ENCODE measurements at places on chromosomes 6 and 20.

DNA sequence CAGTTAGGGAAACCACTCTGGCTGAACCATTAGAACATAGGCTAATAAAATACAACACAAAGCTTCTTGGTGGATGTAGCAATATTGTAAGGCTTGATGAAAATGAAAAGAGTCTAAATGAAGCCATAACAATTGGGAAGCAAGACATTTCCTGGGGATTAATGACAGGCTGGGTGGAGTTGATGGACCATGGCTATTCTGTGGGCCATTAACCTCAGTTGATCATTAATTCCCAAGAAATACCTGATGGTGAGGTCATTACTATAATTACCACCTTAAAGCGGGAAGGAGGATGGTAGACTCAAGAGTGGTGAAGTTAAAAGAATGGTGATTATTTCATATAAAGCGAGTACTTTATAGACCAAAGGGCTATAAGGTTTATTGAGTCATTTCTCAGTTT is 455.8 kb upstream of the MAP3K7 start:
- DNase-seq: no peak

GRCh38 chr6:95687839-95688238 is 110.5 kb downstream of the MANEA start:
- DNase-seq: no peak

DNA sequence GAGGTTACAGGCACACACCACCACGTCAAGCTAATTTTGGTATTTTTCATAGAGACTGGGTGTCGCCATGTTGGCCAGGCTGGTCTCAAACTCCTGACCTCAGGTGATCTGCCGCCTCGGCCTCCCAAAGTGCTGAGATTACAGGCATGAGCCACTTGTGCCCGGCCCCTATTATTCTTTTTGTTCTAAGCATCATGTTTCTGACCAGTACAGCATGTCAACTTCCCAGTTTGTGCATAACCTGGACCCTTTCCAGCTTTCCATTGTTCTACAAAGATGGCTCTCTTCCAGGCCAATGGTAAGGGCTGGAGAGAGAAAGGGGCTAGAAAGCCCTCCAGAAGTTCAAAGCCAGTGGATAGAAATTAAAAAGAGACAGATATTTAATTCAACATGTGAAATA is 91.3 kb upstream of the TNFAIP3 start:
- peak; percentile 19 for DNase-seq

GRCh38 chr6:79776076-79776475 is 144.9 kb downstream of the SH3BGRL2 start:
- DNase-seq: no peak

GRCh38 chr20:38725148-38725901 is 1.0 kb downstream of the SLC32A1 start:
- DNase-seq: no peak

DNA sequence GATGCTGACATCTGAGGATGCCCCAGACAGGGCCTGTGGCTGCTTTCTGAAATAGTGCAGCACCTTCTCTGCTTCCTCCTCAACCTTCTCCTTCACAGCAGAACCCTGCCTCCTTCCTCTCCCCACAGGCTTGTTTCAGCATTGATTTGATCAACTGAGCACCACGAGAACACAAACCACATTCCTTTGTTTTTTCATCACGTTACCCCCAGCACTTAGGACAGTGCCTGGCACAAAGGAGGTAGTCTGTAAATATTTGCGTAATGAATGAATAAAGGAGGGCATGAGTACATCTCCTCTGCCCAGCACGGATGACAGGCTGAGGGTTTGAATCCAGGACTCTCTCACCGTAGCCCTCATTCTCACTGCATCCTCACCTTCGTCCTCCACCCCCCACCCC is 21.3 kb upstream of the WFDC2 start:
- DNase-seq: no peak

GRCh38 chr6:149028767-149029405 is 282.1 kb downstream of the UST start:
- DNase-seq: peak; percentile 97

- no peak for DNase-seq
Observed at GRCh38 chr20:3800256-3800877, 4.3 kb downstream of the CDC25B start.

DNA sequence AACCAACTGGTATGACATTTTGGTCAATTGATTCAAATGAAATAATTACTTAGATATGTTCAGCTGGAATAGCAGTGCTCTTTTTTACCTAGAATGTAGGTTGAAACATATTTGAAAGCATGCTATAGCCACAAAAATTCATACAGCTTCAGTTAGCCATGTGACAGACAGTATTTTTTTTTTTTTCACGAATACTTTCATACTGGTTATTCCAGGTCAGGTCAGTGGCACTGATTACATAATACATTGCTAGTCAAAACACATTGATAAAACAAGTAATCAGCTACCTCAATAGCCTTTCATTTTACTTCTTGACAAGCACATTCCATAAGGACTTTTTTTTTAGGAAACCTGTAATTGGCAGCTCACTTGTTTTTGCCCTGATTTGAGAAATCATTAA is 222.6 kb downstream of the EYA4 start:
- DNase-seq: no peak

DNA sequence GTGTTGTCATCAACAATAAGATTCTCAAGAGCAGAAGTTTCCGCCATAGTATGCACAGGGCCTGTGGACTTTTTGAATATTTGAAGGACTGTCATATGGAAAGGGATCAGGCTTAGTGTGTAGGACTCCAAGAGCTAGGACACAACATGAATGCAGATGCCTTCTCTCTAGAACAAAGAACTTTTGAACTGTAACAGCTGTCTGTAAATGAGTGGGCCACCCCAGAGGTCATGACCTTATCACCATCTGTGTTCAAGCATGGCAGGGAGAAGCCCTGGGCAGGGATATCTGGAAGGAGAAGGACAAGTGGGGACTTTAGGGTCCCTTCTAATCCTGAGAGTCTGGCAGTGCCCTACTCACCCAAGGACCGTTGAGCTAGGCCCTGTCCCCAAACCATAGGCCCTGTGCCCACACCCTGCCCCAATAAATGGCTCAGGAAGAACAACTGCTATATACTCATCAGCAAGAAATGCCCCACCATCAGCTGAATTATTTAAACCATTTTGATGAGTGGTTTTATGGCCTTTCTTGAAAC is 70.6 kb downstream of the MTHFD1L start:
- DNase-seq: no peak

DNA sequence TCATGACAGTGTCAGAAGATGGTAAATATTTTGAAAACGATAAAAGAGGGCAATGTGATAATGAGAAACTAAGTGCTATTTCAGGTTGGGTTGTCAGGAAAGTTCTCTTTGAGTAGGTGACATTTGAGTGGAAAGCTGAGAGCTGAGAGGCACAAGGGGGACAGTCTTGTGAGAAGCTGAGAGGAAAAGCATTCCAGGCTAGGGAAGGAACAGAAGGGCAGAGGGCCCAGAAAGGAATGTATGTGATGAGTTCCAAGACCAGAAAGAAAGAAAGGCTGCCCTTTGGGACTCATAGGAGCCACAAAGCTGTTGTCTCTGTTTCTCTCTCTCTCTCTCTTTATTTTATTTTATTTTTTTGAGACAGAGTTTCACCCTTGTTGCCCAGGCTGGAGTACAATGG is 7.6 kb upstream of the RNF182 start:
- no peak for DNase-seq

GRCh38 chr20:41701588-41702348 is 83.6 kb upstream of the CHD6 start:
- peak; percentile 37 for DNase-seq

GRCh38 chr6:121800047-121800446 is 364.6 kb downstream of the GJA1 start:
- DNase-seq: no peak

DNA sequence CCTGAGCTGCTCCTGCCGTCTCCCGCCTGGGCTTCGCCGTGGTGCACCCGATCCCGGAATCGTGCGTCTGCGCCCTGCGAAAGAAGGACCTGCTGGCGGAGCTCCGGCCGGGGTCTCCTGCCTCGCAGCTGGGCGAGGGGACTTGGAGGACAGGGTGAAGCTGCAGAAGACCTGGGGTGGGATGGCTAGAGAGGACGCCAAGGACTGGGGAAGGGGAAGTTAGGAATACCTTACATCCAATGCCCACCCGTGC is 150.2 kb downstream of the PRL start:
- no peak for DNase-seq

DNA sequence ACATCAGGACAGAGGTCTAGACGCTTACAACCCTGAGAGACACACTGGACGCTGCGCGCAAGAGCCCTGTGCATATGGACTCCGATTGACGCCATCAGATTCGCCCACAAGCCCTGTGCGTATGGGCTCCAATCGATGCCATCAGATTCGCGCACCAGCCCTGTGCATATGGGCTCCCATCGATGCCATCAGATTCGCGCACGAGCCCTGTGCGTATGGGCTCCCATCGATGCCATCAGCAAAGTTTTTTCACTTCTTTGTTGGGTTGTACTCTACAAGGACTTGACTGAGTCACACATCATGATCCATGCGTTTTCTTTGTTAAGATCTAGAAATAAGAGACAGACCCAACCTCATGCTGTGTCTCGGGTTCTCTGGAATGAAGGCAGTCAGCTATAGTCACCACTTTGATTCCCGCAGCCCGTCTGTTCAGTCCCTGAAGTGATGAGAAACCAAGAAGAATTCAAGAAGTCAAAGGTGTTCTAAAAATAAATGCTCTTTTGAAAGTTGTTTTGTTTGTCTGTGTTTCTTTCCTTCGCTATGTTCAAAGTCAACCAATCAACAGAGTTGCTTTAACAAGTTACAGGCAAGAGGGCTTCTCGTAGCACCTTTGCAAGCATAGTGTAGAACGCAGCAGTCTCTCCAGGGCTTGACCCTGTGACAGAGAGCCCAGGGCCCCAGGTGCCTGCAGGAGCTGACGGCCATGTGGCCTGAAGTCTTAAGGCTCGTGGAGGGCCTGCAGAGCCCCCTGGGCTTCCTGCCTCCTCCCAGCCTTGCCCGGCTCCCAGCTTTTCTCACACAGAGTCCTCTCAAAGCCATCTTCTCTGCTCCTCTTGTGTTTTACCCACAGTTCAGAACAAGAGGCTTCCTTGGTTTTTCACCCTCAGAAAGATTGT is 7.9 kb downstream of the RPS6KA2 start:
- no peak for DNase-seq

- no peak for DNase-seq
Observed at GRCh38 chr6:16352821-16353438, 114.5 kb downstream of the GMPR start.

DNA sequence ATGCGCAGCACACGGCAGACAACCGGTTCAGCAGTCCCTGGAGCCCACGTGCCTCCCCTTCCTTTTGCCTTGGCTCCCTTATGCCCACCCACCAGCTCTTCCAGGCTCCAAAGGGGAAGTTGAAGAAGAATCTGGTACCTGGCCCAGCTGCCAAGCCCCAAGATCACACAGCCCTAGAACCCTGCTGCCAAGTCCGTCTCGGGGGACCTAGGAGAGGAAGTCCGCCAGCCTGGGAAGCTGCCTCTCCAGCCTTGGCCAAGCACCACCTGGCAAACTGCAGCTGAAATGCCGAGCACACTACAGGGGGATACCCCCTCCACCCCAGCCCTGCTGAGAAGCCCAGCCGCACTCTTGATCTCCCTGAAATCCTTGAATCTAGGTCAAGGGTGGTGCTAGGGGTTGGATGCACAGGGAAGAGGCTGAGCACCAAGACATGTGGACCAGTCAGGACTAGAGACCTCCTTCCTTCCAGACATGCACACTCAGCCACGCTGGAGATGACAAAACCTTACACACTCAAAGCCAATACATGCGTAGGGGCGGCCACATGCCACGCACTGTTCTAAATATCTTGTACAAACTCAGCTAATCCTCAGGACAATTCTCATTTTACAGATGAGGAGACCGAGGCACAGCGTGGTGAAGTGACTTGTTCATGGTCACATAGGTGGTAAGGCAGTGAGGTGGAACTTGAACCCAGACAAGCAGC is 124.1 kb downstream of the PREX1 start:
- DNase-seq: peak; percentile 76

GRCh38 chr20:2331901-2332565 is 36.2 kb downstream of the TGM3 start:
- no peak for DNase-seq

- no peak for DNase-seq
Observed at GRCh38 chr20:18055261-18055660, 2.5 kb downstream of the OVOL2 start.

DNA sequence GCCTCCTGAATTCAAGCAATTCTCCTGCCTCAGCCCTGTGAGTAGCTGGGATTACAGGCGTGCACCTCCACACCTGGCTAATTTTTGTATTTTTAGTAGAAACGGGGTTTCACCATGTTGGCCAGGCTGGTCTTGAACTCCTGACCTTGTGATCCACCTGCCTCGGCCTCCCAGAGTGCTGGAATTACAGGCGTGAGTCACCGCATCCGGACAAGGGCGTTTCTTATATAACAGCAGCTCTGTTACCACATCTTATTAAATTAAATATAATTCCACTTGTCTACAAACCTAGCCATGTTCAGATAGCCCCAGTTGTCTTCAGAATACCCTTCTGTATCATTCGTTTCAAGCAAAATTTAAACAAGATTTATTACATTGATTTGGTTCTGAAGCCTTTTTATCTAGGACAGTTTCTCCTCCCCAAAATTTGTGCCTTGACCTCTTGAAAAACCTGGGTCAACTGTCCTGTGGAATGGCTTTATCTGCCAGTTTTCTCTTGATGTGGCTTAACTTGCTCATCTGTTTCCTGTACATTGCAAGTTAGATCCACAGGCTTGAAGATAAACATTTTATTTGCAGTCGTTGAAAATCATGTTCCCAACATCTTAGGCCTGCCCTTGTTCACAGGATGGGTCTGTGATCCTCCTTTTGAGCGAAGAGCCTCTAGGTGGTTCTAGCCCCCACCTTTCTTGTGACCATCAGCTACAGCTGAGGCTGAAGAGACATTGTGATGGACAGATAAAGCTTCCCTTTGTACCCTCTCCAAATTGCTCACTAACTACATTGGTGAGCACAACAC is 132.2 kb downstream of the ARID1B start:
- no peak for DNase-seq

GRCh38 chr20:5688431-5688972 is 61.7 kb upstream of the SHLD1 start:
- no peak for DNase-seq

GRCh38 chr6:97841763-97842162 is 558.7 kb upstream of the MMS22L start:
- no peak for DNase-seq

- no peak for DNase-seq
Observed at GRCh38 chr6:135261872-135262725, 81.0 kb downstream of the MYB start.

DNA sequence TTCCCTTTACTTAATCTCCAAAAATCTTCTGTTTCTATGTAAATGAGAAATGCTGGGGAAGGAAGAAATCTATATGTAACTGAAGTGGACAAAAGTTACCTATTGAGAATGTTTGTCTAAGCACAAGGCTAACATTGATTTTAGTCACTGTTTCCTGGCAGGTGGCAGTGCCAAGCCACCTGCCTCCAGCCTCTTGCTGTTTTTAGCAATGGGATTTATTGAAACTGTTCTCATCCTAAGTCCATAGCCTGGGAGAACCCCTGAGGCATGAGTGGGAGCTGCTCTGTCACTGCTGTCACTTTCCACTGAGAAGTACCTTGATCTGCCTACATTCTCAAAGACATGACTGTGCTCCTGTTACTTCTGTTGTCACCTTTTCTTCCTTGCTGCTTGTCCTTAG is 14.7 kb downstream of the ENPP3 start:
- DNase-seq: no peak
